ENCODE measurements at places on chromosomes 2 and 18.
A peak's percentile ranks its signal among the peaks of the same experiment; 100 is the strongest.

- no peak for DNase-seq
Observed at GRCh38 chr2:163155279-163155883, 316.8 kb upstream of the KCNH7 start.

DNA sequence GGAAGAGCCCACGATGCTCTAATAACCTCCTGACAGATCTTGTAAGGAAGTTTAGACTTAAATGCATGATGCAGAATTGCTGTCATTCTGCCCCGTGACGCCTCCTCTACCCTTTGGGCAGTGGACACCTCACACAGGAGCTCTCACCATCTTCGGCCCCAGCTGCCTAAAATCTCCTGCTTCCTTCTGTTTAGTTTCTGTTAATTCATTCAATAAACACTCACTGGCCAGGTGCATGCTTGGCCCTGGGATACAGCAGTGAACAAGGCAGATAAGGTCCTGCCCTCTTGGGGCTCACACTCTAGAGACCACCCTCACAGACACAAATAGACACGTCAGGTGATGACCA lies 81.1 kb downstream of the SEPTIN10 start:
- DNase-seq: no peak

DNA sequence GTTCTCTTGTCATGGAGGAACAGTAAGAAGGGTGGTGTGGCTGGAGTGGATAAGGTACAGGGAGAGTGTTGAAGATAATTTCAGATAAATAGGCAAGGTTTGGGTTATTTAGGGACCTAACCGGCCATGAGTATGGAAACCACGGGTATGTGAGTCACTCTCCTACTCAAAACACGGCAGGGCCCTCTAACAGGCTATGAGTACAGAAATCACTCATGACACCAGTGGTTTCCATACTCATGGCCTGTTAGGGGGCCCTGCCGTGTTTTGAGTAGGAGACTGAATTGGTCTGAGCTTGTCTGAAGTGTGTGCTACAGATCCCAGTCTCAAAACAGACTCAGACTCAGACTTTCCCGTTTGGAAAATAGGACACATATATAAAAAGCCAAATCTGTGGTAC lies 428.4 kb upstream of the HNMT start:
- DNase-seq: no peak

GRCh38 chr2:12617366-12617765 lies 99.4 kb upstream of the TRIB2 start:
- no peak for DNase-seq

- no peak for DNase-seq
Observed at GRCh38 chr2:7665880-7666279, 748.7 kb downstream of the RNF144A start.

- DNase-seq: no peak
Observed at GRCh38 chr2:223001797-223002175, 50.2 kb upstream of the KCNE4 start.

- no peak for DNase-seq
Observed at GRCh38 chr2:201116959-201117734, 1.2 kb downstream of the CFLAR start.

GRCh38 chr18:5024741-5025140 lies 172.3 kb downstream of the AKAIN1 start:
- no peak for DNase-seq

DNA sequence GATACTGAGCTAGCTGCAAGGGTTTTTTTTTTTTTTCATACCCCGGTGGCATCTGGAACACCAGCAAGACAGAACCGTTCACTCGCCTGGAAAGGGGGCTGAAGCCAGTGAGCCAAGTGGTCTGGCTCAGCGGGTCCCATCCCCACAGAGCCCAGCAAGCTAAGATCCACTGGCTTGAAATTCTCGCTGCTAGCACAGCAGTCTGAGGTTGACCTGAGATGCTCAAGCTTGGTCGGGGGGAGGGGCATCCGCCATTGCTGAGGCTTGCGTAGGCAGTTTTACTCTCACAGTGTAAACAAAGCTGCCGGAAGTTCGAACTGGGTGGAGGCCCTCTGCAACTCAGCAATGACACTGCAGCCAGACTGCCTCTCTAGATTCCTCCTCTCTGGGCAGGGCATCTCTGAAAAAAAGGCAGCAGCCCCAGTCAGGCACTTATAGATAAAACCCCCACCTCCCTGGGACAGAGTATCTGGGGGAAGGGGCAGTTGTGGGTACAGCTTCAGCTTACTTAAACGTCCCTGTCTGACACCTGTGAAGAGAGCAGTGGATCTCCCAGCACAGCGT lies 5.1 kb upstream of the MIB1 start:
- DNase-seq: no peak

- DNase-seq: peak; percentile 2
Observed at GRCh38 chr2:194867328-194867727, 789.7 kb upstream of the SLC39A10 start.

DNA sequence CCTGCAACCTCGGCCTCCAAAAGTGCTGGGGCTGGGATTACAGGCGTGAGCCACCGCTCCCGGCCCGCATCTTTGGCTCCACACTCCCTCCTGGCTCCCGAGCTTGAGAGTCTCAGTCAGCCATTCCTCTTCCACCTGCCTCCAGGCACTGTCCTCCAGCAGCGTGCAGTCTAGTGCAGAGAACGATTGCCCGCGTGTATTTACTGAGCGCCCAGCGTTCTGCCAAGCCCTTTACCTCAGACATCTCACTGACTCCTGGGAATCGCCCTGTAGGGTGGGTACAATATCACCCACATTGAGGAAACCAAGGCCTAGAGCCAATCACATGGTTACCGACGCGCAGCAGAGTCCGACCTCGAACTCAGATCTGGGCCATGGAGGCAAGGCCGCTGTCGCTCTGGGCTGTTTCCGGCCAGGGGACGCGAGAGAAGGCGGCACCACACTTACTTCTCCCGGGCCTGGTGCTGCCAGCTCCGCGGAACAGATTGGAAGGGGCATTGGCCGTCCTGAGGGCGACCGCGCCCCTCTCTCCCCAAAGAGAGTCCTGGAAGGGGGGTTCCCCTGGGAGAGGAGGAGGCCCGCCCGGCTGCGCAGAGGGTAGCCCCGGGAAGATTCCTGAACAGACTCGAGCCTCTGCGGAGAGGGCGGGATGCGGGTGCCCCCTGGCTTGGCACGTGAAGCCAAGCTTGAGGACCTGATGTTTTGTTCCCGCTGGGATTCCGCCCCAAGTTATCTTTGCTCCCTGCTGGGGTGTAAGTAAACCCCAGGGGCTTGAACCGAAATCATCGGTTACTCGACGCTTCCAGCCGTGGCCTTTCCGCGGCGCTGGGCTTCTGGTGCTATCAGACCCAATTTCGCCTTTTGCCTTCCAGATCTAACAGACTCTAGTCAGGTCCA lies 5.2 kb upstream of the DLX2 start:
- no peak for DNase-seq

- DNase-seq: no peak
Observed at GRCh38 chr2:66919286-66919685, 477.8 kb upstream of the ETAA1 start.

DNA sequence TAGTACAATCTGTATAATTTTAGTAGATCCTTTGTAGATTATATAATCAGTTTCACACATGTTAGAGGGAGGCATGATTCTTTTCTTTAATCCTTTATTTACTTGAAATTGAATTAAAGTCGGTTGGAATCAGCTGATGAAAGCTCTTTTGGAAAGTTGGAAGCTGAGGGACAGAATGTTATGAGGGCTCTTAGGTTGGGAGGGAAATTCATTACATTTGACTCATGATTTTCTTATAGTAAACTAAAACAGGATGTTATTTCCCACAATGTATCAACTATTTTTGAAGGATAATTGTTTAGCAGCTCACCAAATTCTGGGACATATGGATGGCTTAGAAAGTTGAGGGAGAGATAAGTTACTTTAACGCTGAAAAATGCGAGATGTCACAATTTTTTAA lies 52.7 kb upstream of the TMEFF2 start:
- DNase-seq: no peak

- no peak for DNase-seq
Observed at GRCh38 chr2:186806591-186806990, 42.4 kb downstream of the ZSWIM2 start.

- DNase-seq: no peak
Observed at GRCh38 chr2:56170504-56170903, 13.3 kb upstream of the CCDC85A start.

DNA sequence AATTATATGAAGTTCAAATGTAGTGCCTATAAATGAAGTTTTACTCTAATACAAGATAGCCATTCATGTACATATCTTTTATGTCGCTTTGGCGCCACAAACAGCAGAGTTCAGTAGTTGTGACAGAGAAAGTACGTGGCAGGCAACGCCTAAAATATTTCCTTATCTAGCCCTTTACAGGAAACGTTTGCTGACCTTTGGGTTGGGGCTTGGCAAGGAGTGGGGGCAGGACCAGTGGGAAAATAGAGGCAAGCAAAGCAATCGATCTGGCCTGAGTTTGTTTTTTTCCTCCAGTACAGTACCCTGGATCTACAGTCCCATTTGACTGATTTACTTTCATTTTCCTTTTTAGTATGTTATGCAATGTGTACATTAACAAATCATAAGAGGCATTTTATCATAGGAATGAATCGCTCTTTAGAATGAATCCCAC lies 13.1 kb downstream of the CCDC68 start:
- no peak for DNase-seq

DNA sequence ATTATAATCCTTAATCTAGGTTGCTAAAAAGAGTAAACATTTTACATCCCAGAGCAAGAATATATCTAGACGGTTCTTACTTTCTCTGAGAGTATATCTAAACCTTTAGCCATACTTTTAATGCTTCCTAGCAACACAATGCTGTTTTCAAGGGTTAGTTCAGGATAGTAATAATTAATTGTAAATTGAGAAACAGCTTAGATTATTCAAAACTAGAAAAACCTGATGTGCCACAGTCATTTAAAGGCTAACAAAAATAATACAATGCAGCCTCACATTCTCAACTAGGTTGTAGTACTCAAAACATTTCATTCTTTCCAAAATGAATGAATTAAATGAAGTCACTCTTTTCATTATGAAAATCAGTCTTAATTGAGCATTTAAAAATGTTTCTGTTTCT lies 103.2 kb upstream of the OTX1 start:
- no peak for DNase-seq

DNA sequence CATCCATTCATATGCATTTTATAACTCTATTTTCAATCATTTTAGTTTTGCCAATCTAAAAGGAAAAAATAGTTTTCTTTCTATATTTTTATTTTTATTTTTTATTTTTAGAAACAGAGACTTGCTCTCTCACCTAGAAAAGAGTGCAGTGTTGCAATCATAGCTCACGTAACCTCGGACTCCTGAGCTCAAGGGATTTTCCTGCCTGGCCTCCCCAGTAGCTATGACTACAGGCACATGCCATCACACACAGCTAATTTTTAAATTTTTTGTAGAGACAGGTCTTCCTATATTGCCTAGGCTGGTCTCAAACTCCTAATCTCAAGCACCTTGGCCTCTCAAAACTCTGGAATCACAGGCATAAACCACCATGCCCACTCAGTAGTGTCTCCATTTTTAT lies 125.5 kb upstream of the XIRP2 start:
- no peak for DNase-seq

- DNase-seq: peak; percentile 3
Observed at GRCh38 chr18:40124107-40124506, 1830.9 kb upstream of the PIK3C3 start.

DNA sequence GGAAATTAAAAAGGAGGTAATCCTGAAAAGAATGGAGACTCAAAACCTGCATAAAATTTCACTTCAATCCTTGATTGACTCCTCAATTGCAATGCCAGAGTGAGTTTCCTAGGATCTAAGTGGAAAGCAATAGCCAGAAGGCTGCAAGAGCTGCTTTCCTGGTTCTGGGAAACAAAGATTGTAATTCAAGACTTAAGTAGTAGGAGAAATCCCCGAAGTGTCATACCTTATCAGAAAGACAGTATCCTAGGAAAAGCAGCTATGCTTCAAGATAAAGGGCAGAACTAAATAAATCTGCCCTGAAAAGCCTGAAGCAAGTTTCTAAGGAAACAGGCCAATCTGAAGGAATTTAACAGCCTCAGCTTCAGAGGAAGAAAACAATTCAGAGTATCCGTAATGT lies 390.2 kb downstream of the DSC3 start:
- DNase-seq: no peak

DNA sequence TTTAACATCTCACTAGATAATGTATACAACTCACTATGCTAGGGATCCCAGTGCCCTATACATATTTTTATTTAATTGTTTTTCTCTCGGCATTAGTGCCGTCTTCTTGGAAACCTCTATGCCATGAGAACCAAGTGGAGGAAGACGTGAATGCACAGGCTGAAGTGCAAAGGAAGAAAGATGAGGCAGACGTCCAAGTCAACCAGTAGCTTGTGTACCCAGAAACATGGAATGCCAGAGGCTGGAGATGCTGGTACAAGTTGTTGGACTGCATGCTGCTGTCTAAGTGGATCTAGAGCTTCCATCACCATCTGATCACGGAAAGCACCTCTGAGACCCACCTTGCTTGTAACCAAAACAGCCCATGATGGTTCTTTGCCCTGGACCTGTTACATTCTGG lies 12.5 kb upstream of the GEMIN6 start:
- DNase-seq: no peak

- DNase-seq: no peak
Observed at GRCh38 chr2:190964170-190964795, 49.7 kb downstream of the STAT1 start.

DNA sequence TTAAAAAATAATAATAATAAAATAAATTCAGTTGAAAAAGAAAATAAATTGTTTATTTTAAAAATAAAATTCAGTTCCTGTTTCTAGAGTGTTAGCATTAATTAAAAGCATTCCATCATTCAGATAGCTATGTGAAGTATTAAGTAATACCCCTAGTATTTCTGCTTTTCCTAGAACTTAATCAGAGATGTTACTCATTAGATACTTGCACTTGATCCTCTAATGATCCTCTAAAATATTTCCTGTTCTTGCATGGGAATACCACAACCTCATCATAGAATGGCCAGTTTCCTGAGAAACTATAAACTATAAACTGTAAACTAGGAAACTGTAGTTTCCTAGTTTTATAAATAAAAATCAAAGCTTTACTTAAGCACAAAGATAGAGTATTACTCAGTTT lies 11.1 kb upstream of the CNNM3 start:
- no peak for DNase-seq

DNA sequence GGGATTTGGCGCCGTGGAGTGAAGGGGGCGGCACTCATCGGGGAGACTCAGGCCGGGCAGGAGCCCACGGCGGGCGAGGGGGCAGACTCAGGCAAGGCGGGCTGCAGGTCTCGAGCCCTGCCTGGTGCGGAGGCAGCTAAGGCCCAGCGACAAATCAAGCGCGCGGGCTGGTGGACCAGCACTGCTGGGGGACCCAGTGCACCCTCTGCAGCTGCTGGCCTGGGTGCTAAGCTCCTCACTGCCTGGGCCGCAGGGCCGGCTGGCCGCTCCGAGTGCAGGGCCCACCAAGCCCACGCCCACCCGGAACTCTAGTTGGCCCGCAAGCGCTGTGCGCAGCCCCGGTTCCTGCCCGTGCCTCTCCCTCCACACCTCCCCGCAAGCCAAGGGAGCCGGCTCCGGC lies 26.2 kb upstream of the SPP2 start:
- DNase-seq: no peak

- no peak for DNase-seq
Observed at GRCh38 chr2:191218292-191218898, 26.8 kb upstream of the MYO1B start.
